Tibial nerve (tissue), 4 donors: ENCODE measurements at places on chromosomes 1 and 21. TPM values are rescaled to one million over a fixed set of nuclear protein-coding genes. Genes with fewer than 3 reads are reported as not detected.
A peak's percentile ranks its signal among the peaks of the same experiment; 100 is the strongest.

DNA sequence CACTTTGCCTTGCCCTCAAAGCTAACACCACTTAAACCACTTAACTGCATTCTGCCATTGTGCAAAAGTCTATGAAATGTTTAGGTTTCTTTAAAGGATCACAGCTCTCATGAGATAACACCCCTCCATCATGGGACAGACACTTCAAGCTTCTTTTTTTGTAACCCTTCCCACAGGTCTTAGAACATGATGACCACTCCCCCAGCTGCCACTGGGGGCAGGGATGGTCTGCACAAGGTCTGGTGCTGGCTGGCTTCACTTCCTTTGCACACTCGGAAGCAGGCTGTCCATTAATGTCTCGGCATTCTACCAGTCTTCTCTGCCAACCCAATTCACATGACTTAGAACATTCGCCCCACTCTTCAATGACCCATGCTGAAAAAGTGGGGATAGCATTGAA lies 7.7 kb downstream of the ADAMTS1 start:
- H3K27me3 ChIP-seq: no peaks in the 10 kb centered on the region
- no peak for DNase-seq
- H3K27ac ChIP-seq: no peak overlapping the region
- peaks cover 63% of the 10 kb centered on the region for H3K36me3 ChIP-seq

DNA sequence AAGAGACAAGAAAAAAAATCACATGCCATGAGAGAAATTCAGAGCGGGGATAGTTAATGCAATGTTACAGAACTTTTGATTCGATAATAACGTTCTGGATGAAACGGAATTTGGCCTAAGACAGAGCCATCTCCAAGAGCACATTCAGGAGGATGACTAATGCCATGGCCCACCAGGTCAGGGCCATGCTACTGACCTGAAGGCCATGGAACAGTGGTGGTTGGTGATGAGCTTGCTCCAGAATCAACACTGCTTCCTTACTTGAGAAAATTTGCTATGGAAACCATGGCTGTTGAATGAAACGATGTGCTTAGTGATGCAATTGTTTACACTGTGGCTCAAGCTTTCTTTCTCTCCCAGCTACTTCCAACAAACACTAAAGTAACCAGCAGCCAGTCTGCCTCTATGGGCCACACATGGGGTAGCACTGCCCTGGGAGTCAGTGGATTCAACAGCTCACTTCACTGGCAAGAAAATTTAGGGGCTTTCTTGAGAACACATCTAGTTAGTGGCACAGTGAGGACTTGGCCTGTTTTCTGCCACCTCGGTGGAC lies 299.1 kb downstream of the PCP4 start:
- DNase-seq: no peak
- H3K4me1 ChIP-seq: no peaks in the 10 kb centered on the region
- H3K27ac ChIP-seq: no peak overlapping the region
- no peak overlapping the region for H3K4me3 ChIP-seq
- H3K27me3 ChIP-seq: no peaks in the 10 kb centered on the region

DNA sequence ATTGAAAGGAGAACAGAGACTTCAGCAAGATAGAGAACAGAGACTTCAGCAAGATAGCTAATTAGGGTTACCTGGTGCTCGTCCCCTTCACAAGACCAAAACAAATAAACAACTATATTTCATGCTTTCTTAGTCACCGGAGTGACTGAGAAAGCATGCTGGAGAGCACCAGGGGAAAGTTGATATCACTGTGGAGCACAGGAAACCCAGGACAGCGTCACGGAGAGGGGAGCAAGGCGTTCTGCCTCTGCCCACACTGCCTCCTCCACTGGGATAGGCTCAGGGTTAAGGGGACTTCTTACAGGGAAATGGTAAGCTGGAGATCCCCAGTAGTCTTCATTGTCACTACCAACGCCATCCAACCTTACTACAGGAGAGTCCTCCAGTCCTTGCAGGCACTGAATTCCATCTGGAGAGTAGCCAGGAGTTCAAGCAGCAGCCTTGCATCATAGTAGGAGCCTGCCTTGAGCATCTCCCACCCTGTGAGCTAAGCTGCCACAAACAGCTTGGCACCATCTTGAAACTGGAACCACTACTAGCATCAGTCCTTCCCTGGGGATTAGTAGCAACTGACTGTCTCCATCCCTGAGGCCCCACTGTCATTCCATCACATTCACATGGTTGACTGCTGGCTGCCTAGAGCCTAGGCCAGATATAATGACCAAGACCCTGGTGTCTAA lies 239.4 kb downstream of the PLPP3 start:
- no peak overlapping the region for H3K4me3 ChIP-seq
- no peaks in the 10 kb centered on the region for H3K4me1 ChIP-seq
- no peaks in the 10 kb centered on the region for H3K27me3 ChIP-seq
- no peak for DNase-seq
- no peaks in the 10 kb centered on the region for H3K36me3 ChIP-seq

GRCh38 chr1:39650431-39650830 lies 11.0 kb upstream of the HEYL start:
- DNase-seq: no peak
- H3K36me3 ChIP-seq: no peaks in the 10 kb centered on the region
- no peak overlapping the region for H3K4me3 ChIP-seq
- no peak overlapping the region for H3K27ac ChIP-seq
- peaks cover 3% of the 10 kb centered on the region for H3K4me1 ChIP-seq

GRCh38 chr21:36628106-36628505 lies 70.8 kb upstream of the SIM2 start:
- no peaks in the 10 kb centered on the region for H3K4me1 ChIP-seq
- H3K27ac ChIP-seq: no peak overlapping the region
- no peaks in the 10 kb centered on the region for H3K27me3 ChIP-seq

DNA sequence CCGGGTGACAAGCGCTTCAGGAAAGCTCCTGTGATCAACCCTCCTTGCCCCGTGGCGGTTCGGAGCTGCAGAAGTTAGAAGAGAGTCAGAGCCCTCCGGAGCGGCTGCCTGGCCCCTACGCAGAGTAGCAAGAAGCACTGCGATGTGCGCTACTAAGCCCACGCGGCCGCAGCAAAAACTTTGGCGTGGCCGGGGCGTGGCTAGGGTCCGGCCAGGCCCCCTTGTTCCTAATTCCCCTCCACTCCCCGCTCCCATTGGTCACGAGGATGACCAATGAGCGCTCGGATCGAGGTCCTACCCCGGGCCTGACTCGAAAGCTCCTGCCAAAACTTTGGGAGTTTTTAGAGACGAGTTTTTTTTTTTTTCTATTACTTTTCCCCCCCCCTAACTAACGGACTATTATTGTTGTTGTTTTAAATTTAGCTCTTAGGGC lies at the start of gene HLX:
TSS of gene HLX (plus strand) at position 368 of the 433 bp plus-strand sequence. CDS start 415 bp downstream, outside the sequence.
- DNase-seq: peak; percentile 85
- H3K27me3 ChIP-seq: no peaks in the 10 kb centered on the region
- H3K36me3 ChIP-seq: no peaks in the 10 kb centered on the region
- H3K27ac ChIP-seq: peak within 1 kb of the TSS; percentile 99
- peak within 1 kb of the TSS; percentile 81 for H3K4me3 ChIP-seq
- H3K4me1 ChIP-seq: no peaks in the 10 kb centered on the region

DNA sequence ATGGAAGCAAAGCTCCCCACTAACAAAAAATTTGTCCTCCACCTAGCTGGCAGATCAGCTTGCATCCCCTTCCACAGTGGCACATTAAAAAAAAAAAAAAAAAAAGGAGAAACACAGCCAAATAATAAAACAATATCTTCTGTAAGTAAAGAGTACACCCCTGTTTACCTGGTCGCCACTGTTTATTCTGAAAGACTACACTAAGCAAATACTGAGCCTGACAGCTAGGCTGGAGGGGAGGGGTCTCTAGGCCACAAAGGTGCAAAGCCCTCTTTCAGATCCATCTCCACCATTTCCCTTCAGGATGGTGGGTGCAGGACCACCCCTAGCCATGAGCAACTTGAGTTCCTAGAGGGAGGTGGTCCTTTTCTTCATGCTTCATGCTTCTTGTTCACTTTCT lies 22.8 kb upstream of the SLC45A3 start:
- no peak overlapping the region for H3K27ac ChIP-seq
- no peak for DNase-seq
- no peak overlapping the region for H3K4me3 ChIP-seq

GRCh38 chr1:112637254-112638109 lies 17.9 kb downstream of the CAPZA1 start:
- H3K4me3 ChIP-seq: no peak overlapping the region
- DNase-seq: no peak
- H3K27me3 ChIP-seq: no peaks in the 10 kb centered on the region
- no peaks in the 10 kb centered on the region for H3K4me1 ChIP-seq
- H3K36me3 ChIP-seq: no peaks in the 10 kb centered on the region
- H3K27ac ChIP-seq: no peak overlapping the region

DNA sequence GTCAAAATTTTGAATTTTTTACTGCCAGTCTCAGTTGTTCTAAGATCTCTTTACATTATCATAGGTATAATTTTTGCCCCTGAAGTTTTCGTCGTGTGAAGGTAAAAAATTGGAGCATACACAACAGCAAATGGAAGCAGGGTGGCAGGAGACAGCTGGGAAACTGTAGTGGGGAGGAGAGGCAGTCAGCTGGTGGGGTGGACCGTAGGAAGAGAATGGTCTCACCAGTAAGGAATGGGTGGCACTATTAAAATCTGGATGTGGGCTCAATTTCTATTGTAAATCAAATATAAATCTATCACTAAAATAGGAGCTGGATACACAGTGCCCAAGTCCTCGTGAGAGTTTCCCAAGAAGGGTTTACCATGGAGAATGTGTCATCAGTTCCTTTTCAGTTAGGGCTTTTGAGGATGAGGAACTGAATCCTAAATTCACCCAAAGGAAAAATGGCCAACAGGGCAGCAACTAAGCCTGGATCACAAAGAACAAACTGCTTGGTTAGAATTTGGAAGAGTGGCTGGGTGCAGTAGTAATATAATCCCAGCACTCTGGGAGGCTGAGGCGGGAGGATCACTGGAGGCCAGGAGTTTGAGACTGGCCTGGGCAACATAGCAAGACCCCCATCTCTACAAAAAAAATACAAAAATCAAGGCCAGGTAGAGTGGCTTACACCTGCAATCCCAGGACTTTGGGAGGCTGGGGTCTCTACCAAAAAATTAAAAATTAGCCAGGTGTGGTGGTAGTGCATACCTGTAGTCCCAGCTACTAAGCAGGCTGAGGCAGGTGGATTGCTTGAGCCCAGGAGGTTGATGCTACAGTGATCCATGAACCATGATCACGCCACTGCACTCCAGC lies 10.5 kb upstream of the IRF2BP2 start:
- H3K36me3 ChIP-seq: no peaks in the 10 kb centered on the region
- no peaks in the 10 kb centered on the region for H3K27me3 ChIP-seq
- H3K4me1 ChIP-seq: no peaks in the 10 kb centered on the region
- DNase-seq: no peak
- H3K27ac ChIP-seq: peak overlapping the region; percentile 56

- no peak for DNase-seq
- H3K4me3 ChIP-seq: no peak overlapping the region
Observed at GRCh38 chr1:41468122-41468762, 16.2 kb downstream of the EDN2 start.

DNA sequence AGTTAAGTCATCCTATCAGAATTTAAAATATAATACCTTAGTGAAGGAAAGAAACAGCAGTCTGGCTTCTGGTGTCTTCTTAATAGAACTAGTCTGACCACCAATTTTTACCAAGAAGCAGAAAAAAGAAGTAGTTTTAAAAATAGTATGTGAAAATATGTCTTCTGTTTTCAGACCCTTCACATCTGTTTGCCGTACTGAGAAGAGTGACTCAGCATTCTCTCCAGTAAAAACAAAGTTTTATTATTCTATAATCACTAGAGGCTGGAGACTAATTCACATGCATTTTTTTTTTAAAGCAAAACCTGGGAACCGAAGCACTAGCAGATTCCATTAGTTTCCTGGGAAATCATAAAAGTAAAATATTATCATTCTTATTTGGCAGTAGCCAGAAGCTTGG lies 163.8 kb downstream of the COL24A1 start:
- no peak overlapping the region for H3K27ac ChIP-seq
- H3K4me3 ChIP-seq: no peak overlapping the region
- no peaks in the 10 kb centered on the region for H3K36me3 ChIP-seq
- no peaks in the 10 kb centered on the region for H3K27me3 ChIP-seq
- no peak for DNase-seq
- no peaks in the 10 kb centered on the region for H3K4me1 ChIP-seq

DNA sequence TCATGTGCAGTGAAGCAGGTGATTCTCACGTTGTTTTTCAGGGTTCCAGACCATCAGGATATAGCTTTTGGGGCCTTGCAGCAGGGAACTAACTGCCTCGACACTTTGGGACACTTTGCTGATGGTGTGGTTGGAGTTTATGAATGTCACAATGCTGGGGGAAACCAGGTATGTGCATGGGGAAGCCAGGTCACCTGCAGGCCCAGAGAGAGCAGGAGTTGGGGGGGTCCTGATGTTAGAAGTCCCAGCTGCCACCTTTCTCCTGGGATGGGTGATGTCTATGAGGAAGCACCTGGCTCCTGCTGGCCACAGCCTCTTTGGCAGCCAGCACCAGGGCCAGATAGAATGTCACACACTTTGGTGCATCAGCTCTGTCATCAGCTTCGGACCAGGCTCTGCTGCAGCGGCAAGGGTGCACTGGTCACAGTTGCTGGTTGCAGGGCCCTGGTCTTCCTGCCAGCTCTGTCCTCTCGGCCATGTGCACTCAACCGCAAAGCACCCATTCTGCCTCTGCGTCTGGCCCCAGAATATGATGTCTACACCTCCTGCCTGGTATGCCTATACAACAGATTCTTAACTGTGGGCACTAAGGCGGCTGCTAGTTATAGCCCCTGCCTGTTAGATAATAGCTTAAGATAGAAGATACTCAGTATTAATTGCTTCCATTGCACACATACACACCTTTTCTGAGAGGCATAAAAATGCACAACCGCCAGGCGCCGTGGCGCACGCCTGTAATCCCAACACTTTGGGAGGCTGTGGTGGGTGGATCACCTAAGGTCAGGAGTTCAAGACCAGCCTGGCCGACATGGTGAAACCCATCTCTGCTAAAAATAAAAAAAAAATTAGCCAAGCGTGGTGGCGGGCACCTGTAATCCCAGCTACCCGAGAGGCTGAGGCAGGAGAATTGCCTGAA lies 160.7 kb downstream of the PGBD5 start:
- H3K36me3 ChIP-seq: peaks cover 12% of the 10 kb centered on the region
- no peak overlapping the region for H3K4me3 ChIP-seq
- H3K27me3 ChIP-seq: no peaks in the 10 kb centered on the region
- no peak for DNase-seq
- H3K27ac ChIP-seq: no peak overlapping the region

- H3K27me3 ChIP-seq: no peaks in the 10 kb centered on the region
- peak overlapping the region; percentile 90 for H3K27ac ChIP-seq
- no peak for DNase-seq
- peaks cover 32% of the 10 kb centered on the region for H3K4me1 ChIP-seq
- H3K4me3 ChIP-seq: no peak overlapping the region
Observed at GRCh38 chr1:41498391-41498790, 13.9 kb upstream of the EDN2 start.

GRCh38 chr1:229689904-229690303 lies 63.9 kb downstream of the URB2 start:
- H3K36me3 ChIP-seq: no peaks in the 10 kb centered on the region
- no peaks in the 10 kb centered on the region for H3K4me1 ChIP-seq
- no peak overlapping the region for H3K4me3 ChIP-seq
- H3K27me3 ChIP-seq: no peaks in the 10 kb centered on the region
- no peak overlapping the region for H3K27ac ChIP-seq
- DNase-seq: no peak

The DCST1 gene
- 3.5 TPM for total RNA-seq

The SYCP1 gene
- total RNA-seq: not detected

The LCE2A gene
- total RNA-seq: not detected

The OR6N1 gene
- total RNA-seq: not detected

The TFAP2E gene
- 0.44 TPM for total RNA-seq

The TNFRSF25 gene
- 36.8 TPM for total RNA-seq

The SLAMF6 gene
- total RNA-seq: 1.5 TPM

The CD101 gene
- total RNA-seq: 0.59 TPM

The SSBP3 gene
- 56.5 TPM for total RNA-seq
